ENCODE measurements at places on chromosomes 11 and 22.

DNA sequence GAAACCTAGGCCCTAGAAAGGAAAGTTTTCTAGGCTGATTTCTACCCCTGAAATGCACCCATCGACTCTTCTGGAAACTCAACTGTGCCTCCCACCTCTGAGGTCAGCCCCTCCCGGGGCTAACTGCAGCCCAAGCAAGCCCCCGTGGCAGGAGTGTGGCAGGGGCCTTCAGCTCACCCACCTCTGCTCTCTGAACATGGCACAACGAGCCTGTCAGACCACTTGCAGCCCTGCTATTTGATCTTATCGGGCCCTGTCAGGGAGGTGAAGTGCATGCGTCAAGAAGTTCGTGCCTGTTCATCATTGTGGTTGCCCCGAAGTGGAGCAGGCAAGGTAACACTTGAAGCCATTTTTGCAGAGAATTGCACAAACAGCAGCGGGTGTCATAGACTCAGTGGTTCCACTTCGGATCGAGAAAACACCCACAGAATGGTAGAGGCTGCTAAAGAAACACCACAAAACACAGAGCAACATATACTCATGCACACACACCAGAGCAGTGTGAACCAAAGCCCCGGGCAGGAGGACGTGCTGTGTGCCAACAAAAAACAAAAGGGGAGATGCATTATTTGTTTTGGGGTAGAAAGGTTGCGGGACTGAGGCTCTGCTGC, 262.7 kb downstream of the ETS1 start:
- no peak for DNase-seq

- no peak for DNase-seq
Observed at GRCh38 chr11:115819014-115819413, 314.8 kb upstream of the CADM1 start.

DNA sequence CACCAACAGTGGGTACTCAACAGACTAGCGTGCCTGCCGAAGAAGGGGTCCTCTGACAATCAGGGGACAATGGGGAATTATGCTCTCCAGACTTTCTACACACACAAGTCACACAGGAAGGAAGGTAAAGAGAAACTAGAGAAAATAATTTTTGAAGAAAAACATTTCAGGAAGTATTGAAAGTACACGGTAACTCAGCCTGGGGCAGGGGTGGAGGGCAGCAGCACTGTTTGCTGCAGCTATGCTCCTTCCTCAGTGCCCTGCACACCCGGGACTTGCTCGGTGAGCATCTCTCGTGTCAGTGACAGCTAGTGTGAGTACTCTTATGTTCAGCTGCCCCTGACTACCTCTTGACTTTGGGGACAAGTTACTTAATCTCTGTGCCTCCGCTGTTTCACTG, 18.0 kb upstream of the APOA1 start:
- no peak for DNase-seq

DNA sequence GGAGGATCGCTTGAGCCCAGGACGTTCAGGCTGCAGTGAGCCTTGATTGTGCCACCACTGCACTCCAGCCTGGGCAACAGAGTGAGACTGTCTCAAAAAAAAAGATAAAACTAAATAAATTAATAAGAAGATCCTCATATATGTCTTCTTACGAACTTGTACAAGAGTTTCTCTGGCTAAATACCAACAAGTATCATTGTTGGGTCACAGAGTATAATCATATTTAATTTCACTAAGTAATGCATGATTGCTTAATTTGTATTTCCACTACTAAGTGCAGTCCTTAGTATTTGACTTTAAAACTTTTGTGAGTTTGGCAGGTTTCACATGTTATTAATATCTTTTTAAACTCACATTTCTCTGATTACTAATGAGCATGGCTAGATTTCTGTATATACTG, 60.9 kb downstream of the PACS1 start:
- DNase-seq, result no peak

- DNase-seq, result no peak
Observed at GRCh38 chr11:74932169-74932568, 16.7 kb downstream of the XRRA1 start.

GRCh38 chr11:62152245-62153086, 28.7 kb downstream of the INCENP start:
- DNase-seq, result no peak

- DNase-seq, result peak; percentile 80
Observed at GRCh38 chr11:724049-724777, 18.2 kb downstream of the EPS8L2 start.

GRCh38 chr11:11848891-11849746, 7.3 kb downstream of the USP47 start:
- DNase-seq, result peak; percentile 22

DNA sequence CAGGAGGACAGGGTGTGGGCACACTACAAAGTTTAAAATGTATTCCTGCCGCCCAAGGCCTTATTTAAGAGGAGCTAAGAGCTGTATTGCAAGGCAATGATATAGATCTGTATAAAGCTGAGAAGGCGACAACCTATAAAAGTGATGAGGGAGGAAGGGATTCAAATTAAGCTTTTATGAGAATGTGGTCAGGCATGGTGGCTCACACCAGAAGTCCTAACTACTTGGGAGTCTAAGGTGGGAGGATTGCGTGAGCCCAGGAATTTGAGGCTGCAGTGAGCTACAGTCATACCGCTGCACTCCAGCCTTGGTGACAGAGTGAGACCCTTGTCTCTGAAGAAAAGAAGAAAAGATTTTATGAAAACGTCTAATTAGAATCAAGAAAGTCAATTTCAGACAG, 9.7 kb upstream of the GLB1L3 start:
- no peak for DNase-seq

GRCh38 chr11:69268911-69269310, 25.0 kb upstream of the MYEOV start:
- no peak for DNase-seq

DNA sequence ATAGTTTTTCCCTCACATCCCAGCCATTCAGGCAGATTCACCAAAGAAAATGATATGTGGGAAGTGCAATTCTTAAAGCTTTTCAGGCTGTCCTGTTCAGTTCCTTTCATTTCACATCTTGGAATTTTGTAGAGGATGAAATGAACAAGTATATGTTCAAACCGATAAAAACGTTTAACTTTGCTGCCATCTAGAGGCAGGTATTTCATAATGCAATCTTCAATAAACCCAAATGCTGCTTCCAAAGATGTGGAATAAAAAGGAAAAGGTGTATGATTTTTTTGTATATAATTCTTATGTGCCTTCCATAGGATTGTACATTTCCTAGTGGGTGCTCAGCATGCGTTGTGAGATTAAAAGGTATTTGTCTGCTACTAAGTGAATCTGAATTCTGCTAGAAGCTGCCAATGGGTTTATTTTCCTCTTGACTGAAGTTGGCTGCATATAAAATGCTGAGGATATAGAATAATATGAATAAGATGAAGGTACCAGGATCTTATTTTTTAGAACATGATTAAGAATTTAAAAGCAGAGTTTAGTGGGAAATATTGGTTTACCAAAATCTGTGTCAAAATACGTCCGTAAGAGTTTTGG, 199.3 kb downstream of the PGR start:
- DNase-seq, result no peak

- DNase-seq, result no peak
Observed at GRCh38 chr11:3835751-3836150, 5.0 kb downstream of the RHOG start.

GRCh38 chr11:67998150-67999045, 5.5 kb downstream of the UNC93B1 start:
- peak; percentile 14 for DNase-seq

DNA sequence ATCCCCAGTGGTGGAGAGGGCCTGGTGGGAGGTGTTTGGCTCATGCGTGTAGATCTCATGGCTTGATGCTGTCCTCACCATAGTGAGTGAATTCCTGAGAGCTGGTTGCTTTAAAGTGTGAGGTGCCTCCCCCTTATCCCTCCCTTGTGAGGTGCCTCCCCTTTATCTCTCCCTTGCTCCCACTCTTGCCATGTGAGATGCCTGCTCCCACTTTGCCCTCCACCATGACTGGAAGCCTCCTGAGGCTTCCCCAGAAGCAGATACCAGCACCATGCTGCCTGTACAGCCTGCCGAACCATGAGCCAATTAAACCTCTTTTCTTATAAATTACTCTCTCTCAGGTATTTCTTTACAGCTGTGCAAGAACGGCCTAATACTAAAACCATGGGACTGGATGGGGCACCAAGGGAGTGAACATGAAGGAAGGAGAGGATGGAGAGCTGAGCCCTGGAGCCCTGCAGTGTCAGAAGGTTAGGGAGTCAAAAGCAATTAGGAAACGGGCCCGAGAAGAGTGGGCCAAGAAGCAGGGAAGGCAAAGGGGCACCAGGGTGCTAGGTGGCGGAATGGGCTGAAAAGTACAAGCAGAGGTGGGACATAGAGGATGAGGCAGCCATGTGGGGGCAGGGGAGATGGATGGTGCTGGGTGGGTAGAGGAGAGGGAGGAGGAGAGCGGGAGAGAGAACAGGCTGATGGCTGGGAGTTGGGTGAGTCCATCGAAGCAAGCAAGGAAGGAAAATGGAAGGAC, 9.4 kb downstream of the IFITM10 start:
- DNase-seq, result no peak

DNA sequence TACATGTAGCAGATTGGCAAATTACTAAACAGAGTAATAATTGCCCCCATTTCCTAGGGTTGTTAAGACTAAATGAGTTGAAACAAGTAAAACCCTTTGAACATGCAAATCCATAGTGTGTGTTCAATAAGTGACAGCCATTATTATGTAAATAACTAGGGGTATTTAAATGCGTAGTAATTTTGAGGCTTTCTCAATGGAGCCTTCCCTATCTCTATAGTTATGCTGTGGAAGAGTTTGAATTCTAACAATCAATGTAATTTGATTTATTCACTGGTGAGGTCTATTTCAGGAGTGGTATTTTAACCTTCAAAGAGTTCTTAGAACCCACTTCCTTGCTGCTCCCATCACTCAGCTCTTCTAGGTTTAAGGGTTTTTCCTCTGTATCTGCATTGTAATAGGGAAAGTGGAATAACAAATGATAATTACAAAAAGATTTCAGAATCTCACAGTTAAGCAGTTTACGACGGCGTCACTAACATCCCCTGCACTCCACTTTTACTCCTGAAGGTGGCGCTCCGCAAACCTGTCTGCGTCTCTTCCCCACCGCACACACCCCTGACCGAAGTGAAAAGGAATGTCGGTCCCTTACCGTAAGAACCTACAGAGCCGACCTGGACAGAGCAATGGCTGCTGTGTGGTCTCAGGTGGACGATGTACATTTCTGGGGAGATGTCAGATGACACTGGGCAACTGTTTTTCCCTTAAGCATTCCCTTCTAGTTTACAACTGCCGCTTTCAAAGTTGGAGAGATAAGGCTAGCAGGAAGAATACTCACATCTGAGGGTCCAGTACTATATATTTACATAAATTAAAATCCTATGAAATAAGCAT, 80.8 kb downstream of the ZC3H12C start:
- peak; percentile 82 for DNase-seq

DNA sequence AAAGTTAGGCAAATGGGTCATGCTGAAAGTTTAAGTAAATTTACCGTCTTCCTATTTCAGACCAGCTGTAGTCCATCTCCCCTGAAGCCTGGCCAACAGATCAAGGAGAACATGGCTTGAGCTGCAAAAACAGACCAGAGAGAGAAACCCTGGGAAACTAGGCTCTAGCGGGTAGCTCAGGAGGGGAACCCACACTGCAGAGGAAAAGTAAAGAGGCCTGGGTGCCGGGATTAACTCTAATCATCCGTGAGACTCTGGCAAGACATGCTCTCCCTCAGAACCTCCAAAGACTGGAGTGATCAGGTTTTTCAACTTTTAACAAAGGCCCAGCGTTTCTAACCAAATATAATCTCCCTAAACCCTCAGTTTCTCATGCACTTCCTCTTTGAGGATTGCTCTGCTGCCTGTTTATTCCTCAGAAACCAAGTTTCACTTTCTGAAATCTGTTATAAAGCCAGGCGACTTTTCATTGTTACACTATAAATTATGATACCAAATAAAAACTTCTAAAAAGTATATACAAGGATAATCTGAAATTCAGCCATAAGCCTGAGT, 67.5 kb downstream of the GAB2 start:
- DNase-seq, result no peak

- no peak for DNase-seq
Observed at GRCh38 chr11:36425561-36426081, 84.5 kb downstream of the TRAF6 start.

DNA sequence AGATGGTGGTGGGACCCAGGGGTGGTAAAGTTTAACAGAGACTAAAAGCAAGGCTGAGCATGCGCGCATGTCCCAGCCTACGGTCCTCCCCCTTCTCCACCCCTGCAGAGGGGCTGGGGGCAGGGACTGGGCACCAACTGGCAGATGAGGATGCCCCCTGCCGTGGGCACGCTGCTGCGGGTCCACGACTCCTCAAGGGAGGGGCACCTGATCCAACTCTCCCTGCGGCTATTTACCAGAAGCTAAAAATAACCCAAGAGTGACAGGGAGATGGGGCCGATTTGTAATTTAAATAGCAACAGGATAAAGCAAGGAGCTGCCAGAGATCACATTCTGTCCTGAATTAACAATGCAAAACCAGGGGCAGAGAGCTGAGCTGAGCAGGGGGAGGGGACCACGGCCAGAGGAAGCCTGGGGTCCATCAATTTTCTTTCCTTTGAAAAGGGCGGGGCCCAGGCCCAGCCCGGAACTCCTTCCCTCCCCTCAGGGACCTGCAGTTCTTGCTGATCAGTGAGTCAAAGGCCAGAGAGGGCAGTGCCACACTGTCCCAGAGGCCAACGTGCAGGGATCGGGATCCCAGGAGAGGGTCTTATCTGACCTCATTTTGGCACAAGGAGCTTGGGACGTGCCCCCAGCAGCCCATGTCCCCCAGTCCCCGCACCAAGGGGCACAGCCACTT, 8.1 kb upstream of the DGKZ start:
- DNase-seq, result peak; percentile 94

GRCh38 chr11:7592711-7593110, 78.9 kb downstream of the PPFIBP2 start:
- DNase-seq, result no peak

DNA sequence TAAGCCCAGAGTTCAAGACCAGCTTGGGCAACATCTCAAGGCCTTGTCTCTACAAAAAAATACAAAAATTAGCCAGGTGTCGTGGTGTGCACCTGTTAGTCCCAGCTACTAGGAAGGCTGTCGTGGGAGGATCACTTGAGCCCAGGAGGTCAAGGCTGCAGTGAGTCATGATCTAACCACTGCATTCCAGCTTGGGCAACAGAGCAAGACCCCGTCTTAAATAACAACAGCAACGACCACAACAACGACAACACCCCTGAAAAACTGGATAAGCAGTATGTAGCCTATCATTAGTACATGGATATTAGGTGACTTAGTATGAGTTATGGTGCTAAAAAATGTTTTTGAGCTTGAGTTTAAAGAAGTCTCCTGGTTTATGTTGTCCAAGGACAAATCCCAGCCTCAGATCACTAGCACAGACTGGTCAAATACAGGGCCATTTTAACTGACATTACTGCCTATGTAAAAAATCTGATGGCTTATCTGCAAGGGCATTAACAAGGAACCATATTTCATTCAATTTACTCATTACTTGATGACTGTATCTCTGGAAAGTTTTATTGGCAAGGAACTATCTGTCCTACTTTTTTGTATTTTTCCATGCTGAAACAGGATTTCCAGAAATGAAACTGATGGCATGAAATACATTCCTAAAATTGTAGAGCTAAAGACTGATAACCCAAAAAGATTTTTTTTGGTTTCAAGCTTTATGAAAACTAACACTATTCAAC, 23.4 kb downstream of the C2CD3 start:
- no peak for DNase-seq

- no peak for DNase-seq
Observed at GRCh38 chr11:45155058-45155551, 8.7 kb downstream of the PRDM11 start.

All from H7 (cell line).